ENCODE measurements at places on chromosomes 3 and 15.
A peak's percentile ranks its signal among the peaks of the same experiment; 100 is the strongest.

DNA sequence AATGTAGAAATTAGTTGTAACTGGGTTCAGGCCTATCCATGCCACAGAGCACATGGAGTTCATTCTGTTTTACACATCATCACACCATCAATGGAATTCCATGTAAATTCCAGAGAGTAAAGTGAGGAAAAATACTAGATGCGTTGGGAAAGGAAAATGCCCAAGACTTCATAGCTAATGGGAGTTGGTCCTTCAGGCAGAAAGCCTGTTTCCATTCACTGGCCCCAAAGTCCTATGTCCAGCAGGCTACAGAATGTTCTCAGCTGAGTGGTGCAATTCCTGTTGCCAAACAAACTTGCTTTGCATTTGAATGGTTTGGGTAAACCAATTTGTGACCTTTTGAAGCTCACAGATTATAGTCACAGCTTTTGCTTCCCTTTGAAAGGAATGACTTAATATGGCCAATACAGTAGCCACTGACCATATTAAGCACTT lies 164.6 kb upstream of the PFN2 start:
- no peak for DNase-seq

DNA sequence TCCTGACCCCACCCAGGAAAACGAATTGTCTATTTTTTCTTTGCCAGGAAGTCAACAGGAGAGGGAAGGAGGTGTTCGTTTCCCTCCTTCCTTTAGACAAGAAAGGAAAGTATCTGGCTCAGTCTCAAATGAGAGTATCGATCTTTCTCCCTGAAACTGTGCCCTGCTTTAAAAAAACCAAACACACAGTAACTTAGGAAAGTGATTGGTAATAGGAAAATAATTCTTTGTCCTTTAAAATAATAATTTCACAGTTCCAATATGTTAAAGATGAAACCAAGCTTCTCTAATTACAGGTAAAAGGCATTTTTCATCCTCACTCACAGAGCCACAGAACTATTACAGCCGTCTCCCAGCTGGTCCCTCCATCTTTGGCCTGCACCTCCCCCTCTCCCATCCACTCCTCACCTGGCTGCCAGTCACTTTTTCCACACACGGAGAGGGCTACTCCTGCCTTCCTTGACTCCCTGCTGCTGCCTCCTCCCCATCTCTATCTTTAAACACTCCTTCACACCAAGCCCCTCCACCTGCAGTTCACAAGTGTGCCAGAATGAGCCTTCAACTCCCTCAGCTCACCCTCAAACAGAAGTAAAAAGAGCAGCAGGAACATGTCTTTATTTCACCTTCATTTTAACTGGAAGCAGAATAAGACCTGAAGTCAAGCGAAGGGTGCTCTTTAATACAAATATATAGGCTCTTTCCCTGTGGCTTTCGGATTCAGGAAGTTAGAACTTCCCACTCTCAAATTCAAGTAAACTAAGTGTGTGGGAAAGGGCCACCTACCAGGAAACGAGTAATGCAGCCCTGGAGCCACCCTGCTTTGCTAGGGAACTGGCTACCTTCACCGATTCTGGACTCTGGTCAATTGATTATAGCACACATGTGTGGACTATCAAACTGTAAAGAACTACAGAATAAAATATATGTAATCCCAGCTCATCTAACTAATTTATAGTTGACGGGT lies 116.4 kb downstream of the SENP2 start:
- no peak for DNase-seq

DNA sequence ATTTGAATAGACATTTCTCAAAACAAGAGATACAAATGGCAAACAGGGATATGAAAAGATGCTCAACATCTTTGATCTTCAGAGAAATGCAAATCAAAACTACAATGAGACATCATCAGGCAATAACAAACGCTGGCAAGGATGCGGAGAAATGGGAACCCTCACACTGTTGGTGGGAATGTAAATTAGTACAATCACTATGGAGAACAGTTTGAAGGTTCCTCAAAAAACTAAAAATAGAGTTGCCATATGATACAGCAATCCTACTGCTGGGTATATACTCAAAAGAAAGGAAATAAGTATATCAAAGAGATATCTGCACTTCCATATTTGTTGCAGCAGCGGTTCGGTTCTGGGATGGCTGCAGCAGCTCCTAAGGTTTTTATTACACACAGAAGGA lies 16.8 kb upstream of the LARS2 start:
- no peak for DNase-seq

GRCh38 chr15:94370206-94370935 lies 139.0 kb downstream of the MCTP2 start:
- DNase-seq = no peak

- DNase-seq = no peak
Observed at GRCh38 chr15:69647142-69647513, 194.5 kb downstream of the RPLP1 start.

DNA sequence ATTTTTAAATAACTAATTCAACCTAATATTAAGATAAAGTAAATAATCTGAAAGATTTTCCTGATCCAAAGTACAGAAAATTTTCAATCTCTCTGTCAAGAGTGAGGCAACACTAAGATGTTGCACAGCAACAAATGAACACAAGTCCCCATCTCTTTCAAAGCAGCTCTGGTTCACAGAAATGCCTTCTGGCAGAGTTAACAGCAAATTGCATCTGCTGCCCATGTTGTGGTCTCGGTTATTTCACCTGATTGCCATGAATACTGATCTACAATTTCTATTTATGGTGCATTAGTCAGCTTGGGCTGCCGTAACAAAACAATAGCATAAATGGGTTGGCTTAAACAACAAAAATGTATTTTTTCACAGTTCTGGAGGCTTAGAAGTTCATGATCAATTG lies 167.3 kb downstream of the BCHE start:
- DNase-seq = no peak

DNA sequence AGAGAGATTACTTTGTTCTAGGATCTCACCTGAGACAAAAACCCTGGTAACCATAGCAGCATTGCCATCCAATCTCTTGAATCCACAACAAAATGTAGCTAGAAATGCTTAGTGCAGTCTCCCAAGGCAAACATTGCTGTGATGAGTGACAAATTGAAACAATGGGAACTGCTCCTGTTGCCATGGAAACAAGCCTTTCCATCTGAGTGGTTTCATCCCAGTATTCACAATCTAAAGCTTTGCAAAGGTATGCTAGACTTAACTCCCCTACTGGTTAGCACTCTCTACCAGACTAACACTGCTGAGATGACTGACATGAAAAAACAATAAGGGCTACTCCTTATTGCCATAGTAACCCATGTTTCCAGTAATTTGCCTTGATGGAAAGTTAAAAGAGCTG lies 172.6 kb upstream of the CNTN3 start:
- no peak for DNase-seq

DNA sequence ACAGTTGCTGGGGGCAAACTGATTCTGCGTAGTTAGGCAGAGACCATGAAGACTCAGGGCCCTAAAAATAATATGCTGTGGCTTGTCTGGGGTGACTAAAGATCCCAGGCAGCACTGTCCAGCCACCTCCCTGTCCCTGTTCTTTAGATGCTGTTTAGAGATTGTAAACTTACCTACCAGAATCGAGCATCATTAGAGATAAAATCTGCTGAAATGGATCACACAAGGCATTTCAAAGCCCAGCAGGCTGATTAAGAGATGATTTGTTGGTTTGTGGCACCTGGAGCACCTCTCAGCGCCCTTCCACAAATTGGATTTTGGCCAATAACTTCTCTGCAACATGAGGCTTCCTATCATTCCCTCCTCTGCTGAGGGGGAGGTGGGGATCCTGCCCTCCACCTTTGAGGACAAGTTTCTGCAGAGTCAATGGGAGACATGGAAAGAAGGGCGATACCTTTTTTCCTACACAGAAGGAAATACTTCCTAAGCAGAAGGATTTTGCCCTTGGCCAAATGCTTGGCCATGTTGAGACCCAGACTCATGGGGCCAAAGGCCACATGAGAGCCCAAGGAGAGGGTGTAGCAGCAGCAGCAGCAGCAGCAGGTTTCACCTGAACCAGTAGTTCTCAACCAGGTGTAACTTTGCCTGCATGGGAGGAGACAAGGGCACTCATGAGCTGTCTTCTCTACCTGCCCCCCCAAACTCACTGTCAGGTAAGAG lies 37.5 kb downstream of the SEMA5B start:
- peak; percentile 49 for DNase-seq

DNA sequence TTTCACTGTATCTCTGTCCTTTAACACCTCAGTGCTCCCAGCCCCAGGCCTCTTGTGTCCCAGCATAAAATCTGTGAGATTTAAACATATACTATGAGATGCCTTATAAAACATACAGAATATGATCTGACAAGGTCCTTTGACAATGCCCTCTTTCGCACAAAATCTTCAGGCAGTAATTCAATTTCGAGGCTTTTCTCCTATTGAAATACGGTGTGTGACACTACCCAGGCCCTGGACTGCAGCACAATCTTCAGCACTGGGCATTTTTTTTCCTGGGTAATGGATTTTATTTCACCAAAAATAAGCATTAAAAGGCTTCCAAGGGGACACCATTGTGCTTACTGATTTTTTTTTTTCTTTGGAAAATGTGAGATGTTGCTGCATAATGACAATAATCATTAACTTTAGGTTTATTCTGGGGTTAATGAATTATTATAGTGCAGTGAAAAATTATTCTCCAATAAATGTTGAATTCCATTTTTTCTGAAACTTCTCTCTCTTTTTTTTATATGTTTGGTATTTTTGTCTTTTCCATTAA lies 40.9 kb upstream of the FAM3D start:
- DNase-seq = no peak

DNA sequence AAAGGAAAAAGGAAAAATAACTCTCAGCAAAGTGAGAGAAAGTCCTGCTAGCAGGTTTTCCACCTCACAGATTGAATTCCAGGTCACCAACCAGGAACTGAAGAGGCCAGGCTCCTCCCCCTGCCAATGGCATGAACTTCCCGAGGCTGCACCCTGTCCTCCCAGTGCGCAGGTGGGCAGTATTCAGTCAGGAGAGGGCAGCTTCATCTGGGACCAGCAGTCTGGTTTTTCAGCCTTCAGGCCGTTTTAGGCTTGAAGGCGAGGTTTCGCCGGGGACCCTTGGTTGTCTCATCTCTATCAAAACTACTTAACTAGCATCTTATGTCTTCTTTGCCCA lies 41.2 kb downstream of the TRAT1 start:
- DNase-seq = no peak

- no peak for DNase-seq
Observed at GRCh38 chr15:35393398-35393797, 152.6 kb downstream of the DPH6 start.

DNA sequence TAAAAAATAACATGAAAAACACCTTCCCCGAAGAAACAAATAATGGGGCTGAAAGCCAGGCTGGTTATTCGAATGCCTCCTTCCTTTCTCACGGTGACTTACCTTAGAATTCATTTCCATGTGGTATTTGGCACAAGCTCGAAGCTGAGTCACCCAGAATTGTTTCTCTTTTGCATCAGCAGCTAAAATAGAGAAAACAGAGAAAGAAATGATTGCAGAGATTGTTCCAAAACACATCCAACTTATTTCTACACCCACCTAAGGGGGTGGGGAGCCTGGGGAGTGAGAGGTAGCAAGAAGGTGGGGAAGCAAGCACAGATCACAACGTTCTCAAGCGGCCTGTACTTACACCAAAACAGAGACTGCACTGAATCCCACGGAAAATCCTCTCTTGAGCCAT lies 104.7 kb downstream of the OSBPL10 start:
- DNase-seq = no peak
